Mesangial cell (primary cell): ENCODE measurements at places on chromosomes 2 and 18. TPM values are rescaled to one million over a fixed set of nuclear protein-coding genes. Genes with fewer than 3 reads are reported as not detected.

ZBTB7C gene
- 1.1 and 3.7 TPM in 2 replicates for total RNA-seq

VWC2L gene
- not detected in 2 replicates for total RNA-seq

GNLY gene
- not detected in 2 replicates for total RNA-seq

UCN gene
- 0.65 and 0.76 TPM in 2 replicates for total RNA-seq

CHST9 gene
- 0.81 and 2.0 TPM in 2 replicates for total RNA-seq

RGPD3 gene
- total RNA-seq: under 0.01 and 0.13 TPM in 2 replicates

LIMS3 gene
- 0.81 and 4.3 TPM in 2 replicates for total RNA-seq

RAB17 gene
- total RNA-seq: 0.63 TPM in 1 of 2 replicates, not detected in the other

CIB4 gene
- not detected in 2 replicates for total RNA-seq

PTPRN gene
- total RNA-seq: 0.49 and 0.63 TPM in 2 replicates

DNAJC5G gene
- not detected in 2 replicates for total RNA-seq

UGT1A7 gene
- total RNA-seq: not detected in 2 replicates

TLX2 gene
- not detected in 2 replicates for total RNA-seq

TDRD15 gene
- total RNA-seq: not detected in 2 replicates

ASIC4 gene
- total RNA-seq: not detected in 2 replicates

COLEC11 gene
- 0.76 and 1.5 TPM in 2 replicates for total RNA-seq

CFAP65 gene
- 0.13 TPM in 1 of 2 replicates, not detected in the other for total RNA-seq

UGT1A3 gene
- total RNA-seq: not detected in 2 replicates

KIF5C gene
- total RNA-seq: 0.13 and 0.33 TPM in 2 replicates

RAMP1 gene
- 6.4 and 27.3 TPM in 2 replicates for total RNA-seq

TAF1B gene
- total RNA-seq: 8.8 and 10.4 TPM in 2 replicates
